ENCODE measurements at places on chromosomes 5 and 9. TPM values are rescaled to one million over a fixed set of nuclear protein-coding genes. Genes with fewer than 3 reads are reported as not detected.

The FOXI1 gene
- total RNA-seq: not detected

The DAP gene
- 35.7 TPM for total RNA-seq

The PALM2AKAP2 gene
- total RNA-seq: 8.3 TPM

DNA sequence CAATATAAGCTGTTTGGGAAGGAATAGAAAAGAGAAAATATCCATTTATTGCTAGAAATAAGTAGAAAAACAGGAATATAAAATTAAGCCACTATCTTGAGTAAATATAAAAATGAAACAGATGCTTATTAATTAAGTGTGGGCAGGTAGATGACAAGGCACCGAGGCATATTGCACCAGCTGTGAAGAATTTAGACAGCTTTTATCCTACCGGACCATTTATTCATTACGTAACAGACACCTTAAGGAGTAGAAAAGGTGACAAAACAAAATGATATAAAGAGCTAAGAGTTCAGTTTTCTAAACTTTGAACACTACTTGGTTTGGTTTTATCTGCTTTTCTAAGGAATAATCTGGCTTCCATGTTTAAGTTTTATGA lies 404.1 kb downstream of the PTPRD start:
- no peak for DNase-seq
- no peaks in the 10 kb centered on the region for H3K4me1 ChIP-seq
- peak overlapping the region; percentile 43 for H3K4me3 ChIP-seq
- H3K27ac ChIP-seq: no peak overlapping the region
- no peaks in the 10 kb centered on the region for H3K27me3 ChIP-seq

The TAF11L5 gene
- total RNA-seq: not detected

GRCh38 chr5:158639881-158640592 lies 459.7 kb downstream of the EBF1 start:
- no peak overlapping the region for H3K4me3 ChIP-seq
- DNase-seq: peak; percentile 2
- H3K27ac ChIP-seq: no peak overlapping the region
- H3K36me3 ChIP-seq: no peaks in the 10 kb centered on the region
- no peaks in the 10 kb centered on the region for H3K27me3 ChIP-seq

GRCh38 chr5:113989278-113989912 lies 372.5 kb upstream of the KCNN2 start:
- DNase-seq: no peak
- H3K36me3 ChIP-seq: no peaks in the 10 kb centered on the region
- H3K4me1 ChIP-seq: no peaks in the 10 kb centered on the region
- H3K4me3 ChIP-seq: no peak overlapping the region
- H3K27me3 ChIP-seq: no peaks in the 10 kb centered on the region

GRCh38 chr5:150065346-150065745 lies 21.0 kb downstream of the CSF1R start:
- DNase-seq: peak; percentile 16
- H3K4me3 ChIP-seq: no peak overlapping the region
- no peak overlapping the region for H3K27ac ChIP-seq
- H3K36me3 ChIP-seq: no peaks in the 10 kb centered on the region
- no peaks in the 10 kb centered on the region for H3K4me1 ChIP-seq
- H3K27me3 ChIP-seq: no peaks in the 10 kb centered on the region

DNA sequence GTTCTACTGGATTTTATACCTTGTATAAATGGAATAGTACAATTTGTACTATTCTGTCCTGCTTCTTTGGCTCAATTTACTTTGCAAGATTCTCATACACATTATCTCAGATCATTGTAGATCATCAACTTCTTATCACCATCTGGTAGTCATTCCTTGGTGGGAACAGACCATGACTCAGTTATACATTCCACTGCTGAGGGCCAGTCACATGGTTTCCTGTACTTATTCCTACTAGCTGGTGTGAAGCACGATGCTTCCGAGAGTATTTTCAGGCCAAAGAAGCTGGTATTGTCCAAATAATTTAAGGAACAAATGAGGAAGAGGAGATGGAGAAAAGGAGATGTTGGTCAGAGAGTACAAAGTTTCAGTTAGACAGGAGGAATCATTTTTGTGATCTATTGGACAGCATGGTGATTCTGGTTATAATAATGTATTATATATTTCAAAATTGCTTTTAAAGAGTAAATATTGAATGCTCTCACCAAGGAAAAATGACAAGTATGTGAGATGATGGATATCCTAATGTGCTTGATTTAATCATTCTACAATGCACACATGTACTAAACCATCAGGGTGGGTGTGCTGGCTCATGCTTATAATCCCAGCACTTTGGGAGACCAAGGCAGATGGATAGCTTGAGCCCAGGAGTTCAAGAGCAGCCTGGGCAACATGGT lies 124.1 kb downstream of the SYK start:
- no peaks in the 10 kb centered on the region for H3K27me3 ChIP-seq
- no peak overlapping the region for H3K4me3 ChIP-seq
- no peaks in the 10 kb centered on the region for H3K36me3 ChIP-seq
- peaks cover 2% of the 10 kb centered on the region for H3K4me1 ChIP-seq
- no peak for DNase-seq
- H3K27ac ChIP-seq: no peak overlapping the region

DNA sequence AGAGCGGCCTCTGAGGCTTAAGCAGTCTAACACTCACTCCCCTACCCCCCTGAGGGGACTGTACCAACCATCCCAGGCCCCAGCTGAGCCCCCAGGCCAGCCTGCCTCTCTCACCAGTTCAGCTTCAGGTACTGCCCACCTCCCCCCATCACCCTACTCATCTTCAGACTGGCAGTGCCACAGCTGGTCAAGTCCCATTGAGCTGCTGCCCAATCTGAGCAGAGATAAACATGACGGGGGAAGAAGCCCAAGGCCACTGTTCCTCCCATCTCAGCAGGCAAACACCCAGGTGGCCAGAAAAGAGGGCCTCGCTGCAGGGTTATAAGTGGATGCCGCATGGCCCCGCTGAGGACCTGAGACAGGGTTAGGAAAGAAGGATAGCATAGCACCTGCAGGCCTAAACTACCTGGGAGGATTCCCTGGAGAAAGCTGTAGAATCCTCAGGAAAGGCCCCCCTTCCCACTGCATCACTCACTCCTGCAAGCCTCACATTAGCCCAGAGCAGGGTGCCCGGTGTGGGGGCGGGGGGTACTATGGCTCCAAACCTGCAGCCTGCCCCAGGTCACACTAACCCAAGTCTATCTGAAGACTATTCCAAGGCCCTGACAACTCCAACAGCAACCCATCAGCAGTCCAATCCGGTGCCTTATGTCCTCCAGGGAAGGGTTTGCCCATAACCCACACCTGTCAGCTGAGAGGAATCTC lies 3.6 kb downstream of the B4GALT1 start:
- no peak for DNase-seq
- no peaks in the 10 kb centered on the region for H3K36me3 ChIP-seq

The NEUROG1 gene
- total RNA-seq: not detected

- no peak overlapping the region for H3K27ac ChIP-seq
- H3K4me1 ChIP-seq: no peaks in the 10 kb centered on the region
- DNase-seq: no peak
- H3K27me3 ChIP-seq: no peaks in the 10 kb centered on the region
- H3K4me3 ChIP-seq: no peak overlapping the region
- peaks cover 4% of the 10 kb centered on the region for H3K36me3 ChIP-seq
These were observed 317.6 kb upstream of the PIK3R1 start for GRCh38 chr5:67897980-67898379.

The CDC20B gene
- total RNA-seq: not detected

DNA sequence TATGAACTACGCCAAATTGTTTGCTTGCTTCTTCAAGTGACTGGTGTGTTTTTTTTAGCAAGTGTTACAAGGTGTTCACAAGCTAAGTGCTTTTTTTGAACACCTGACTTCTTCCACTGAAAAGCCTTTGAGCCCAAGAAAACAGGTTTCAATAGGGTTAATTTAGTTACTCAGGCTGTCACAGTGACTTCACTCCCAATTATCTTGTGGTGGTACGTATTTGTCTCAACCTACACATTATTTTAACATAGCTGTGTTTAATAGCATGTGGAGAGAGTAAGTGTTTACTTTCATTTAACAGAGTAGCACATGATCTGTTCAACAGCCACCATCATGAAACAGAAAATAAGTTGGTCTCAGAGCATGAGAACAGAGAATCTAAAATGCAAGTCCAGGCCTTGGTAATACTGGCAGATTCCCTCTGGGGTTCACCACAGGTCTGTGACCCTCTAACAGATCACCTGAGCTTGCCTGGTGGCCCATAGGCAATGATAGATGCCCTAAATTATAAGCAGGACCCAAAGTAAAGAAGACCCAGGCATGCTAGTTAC lies 267.7 kb upstream of the SMARCA2 start:
- no peak overlapping the region for H3K27ac ChIP-seq
- no peaks in the 10 kb centered on the region for H3K4me1 ChIP-seq
- H3K36me3 ChIP-seq: no peaks in the 10 kb centered on the region
- no peak for DNase-seq

The SLC27A6 gene
- total RNA-seq: 4.8 TPM

The NKD2 gene
- total RNA-seq: 7.3 TPM

GRCh38 chr9:129816501-129817435 lies 7.2 kb downstream of the TOR1A start:
- no peak for DNase-seq
- no peak overlapping the region for H3K27ac ChIP-seq
- H3K4me3 ChIP-seq: no peak overlapping the region
- H3K4me1 ChIP-seq: no peaks in the 10 kb centered on the region
- peaks cover 22% of the 10 kb centered on the region for H3K36me3 ChIP-seq
- H3K27me3 ChIP-seq: no peaks in the 10 kb centered on the region

DNA sequence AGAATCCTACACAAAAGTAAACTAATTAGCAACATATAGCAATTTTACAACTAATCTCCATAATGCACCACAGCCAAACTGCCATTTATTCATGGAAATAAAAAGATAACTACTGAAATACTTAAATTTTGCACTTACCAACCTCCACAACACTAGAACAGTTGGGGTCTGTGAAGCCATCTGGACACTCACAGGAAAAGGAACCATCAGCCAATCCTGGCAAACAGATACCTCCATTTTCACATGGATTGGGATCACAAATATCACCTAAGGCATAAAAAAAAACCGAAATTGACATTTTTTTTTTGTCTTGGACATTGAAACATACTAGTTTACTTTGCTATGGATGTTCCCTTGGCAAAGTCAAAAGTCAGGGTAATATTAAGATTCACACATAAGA lies 130.7 kb downstream of the EDIL3 start:
- no peaks in the 10 kb centered on the region for H3K36me3 ChIP-seq
- H3K4me3 ChIP-seq: no peak overlapping the region
- H3K27me3 ChIP-seq: no peaks in the 10 kb centered on the region
- DNase-seq: no peak

- no peaks in the 10 kb centered on the region for H3K36me3 ChIP-seq
- DNase-seq: no peak
- H3K27ac ChIP-seq: no peak overlapping the region
These were observed 528.8 kb downstream of the IRX1 start for GRCh38 chr5:4124221-4124970.

DNA sequence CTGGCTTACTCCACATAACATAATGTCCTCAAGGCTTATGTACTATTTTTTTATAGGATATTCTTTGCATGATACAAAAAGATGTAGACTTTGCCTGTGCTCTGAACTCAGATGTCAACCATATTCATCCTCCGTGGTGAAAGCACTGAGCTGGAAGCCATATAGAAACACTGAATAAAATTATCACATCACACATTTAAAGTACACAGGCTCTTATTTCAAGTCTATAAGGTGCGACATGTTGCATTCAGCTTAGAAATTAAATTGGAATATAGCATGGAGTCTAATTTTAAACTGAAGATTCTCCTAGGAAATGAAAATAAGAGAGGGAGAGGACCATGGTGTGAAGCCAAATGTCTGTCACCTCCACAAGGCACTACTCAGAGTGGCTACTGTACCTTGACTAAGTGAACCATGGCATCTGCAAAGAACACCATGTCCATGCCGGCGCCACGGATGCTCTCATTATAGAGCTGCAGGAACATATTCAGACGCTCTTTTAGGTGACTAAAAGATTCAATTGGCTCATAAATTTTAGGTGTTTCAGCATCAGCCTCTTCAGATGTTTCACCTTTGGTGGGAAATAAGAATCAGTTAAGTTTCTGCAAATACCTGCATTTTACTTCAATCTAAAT lies 158.6 kb downstream of the DNAH5 start:
- H3K27me3 ChIP-seq: no peaks in the 10 kb centered on the region
- no peaks in the 10 kb centered on the region for H3K36me3 ChIP-seq
- H3K4me1 ChIP-seq: no peaks in the 10 kb centered on the region
- H3K4me3 ChIP-seq: no peak overlapping the region
- H3K27ac ChIP-seq: no peak overlapping the region

GRCh38 chr5:133285583-133286021 lies 233.8 kb downstream of the HSPA4 start:
- DNase-seq: no peak
- no peak overlapping the region for H3K27ac ChIP-seq
- no peaks in the 10 kb centered on the region for H3K4me1 ChIP-seq
- H3K36me3 ChIP-seq: no peaks in the 10 kb centered on the region

The SMIM32 gene
- 0.56 TPM for total RNA-seq

The S100Z gene
- total RNA-seq: not detected

The TNFSF15 gene
- 0.08 TPM for total RNA-seq

DNA sequence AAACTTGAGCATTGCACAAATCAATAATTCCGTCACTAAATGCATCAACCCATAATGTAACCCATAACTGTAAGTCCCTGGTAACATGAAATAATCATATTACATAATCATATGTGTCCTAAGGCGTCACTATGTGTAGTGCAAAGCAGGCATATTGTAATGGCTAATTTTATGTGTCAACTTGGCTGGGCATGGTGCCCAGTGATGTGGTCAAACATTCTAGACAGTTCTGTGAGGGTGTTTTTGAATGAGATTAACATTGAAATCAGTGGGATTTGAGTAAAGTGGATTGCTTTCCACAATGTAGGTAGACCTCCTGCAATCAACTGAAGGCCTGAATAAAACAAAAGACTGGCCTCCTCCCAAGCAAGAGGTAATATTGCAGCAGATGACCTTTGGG lies 794.4 kb upstream of the ACO1 start:
- no peaks in the 10 kb centered on the region for H3K36me3 ChIP-seq
- no peak for DNase-seq
- no peak overlapping the region for H3K27ac ChIP-seq
- H3K4me3 ChIP-seq: no peak overlapping the region

DNA sequence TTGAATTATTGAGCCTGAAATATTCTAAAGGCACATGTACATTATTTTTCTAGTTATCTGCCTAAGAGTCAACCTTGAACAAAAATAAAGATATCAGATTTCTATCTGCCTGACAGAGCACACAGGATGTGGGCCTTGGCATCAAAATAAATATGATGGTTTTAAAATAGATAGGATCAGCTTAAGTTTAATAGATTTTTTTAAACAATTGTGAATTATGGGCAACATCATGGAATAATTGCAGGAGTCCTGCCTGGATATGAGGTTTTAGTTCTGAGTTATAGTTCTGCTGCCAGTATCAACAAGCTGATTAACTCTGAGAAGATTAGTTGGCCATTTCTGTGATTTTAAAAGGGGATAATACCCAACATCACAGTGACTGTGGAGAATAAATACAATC lies 107.0 kb upstream of the PCA3 start:
- H3K4me3 ChIP-seq: no peak overlapping the region
- H3K27ac ChIP-seq: no peak overlapping the region
- no peaks in the 10 kb centered on the region for H3K27me3 ChIP-seq
- no peak for DNase-seq

- H3K27ac ChIP-seq: no peak overlapping the region
- peaks cover 23% of the 10 kb centered on the region for H3K4me1 ChIP-seq
These were observed 6.1 kb downstream of the FGF1 start for GRCh38 chr5:142679744-142680143.

Data from GM23338 (cell line).